ENCODE measurements at places on chromosomes 7 and 10. TPM values are rescaled to one million over a fixed set of nuclear protein-coding genes. Genes with fewer than 3 reads are reported as not detected.

GRCh38 chr7:110283056-110283455, 807.9 kb upstream of the LRRN3 start:
- DNase-seq, result no peak

- DNase-seq, result no peak
These were observed 5.8 kb downstream of the NEBL start for GRCh38 chr10:20891338-20891714.

DNA sequence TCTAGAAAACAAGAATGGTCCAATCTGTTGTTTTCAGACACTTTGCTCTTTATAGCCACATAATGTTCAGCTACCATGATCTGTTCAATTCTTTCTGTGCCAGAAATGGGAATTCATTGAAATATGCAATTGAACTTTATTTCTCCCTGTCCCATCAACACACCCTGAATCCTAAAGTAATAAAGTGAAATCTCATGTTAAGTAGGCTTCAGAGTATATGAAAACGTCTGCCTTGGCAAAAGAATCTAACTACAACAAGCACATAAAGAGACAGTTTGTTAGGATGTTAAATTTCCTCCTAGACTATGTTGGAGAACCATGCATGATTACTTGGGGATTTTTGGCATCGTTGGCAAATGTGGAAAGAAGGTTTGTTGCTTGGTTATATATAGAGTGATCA, 722.7 kb downstream of the XPNPEP1 start:
- DNase-seq, result no peak

- no peak for DNase-seq
These were observed 110.2 kb downstream of the COL13A1 start for GRCh38 chr10:69911613-69912528.

GRCh38 chr10:7464691-7465090, 53.9 kb upstream of the SFMBT2 start:
- DNase-seq, result no peak

GRCh38 chr10:82211346-82211745, 336.4 kb downstream of the NRG3 start:
- no peak for DNase-seq

- DNase-seq, result no peak
These were observed 74.3 kb upstream of the TOMM7 start for GRCh38 chr7:22896917-22897316.

- no peak for DNase-seq
These were observed 61.0 kb downstream of the CREB3L2 start for GRCh38 chr7:137940656-137941518.

GRCh38 chr10:35331894-35332640, 4.2 kb upstream of the CCNY start:
- DNase-seq, result no peak

DNA sequence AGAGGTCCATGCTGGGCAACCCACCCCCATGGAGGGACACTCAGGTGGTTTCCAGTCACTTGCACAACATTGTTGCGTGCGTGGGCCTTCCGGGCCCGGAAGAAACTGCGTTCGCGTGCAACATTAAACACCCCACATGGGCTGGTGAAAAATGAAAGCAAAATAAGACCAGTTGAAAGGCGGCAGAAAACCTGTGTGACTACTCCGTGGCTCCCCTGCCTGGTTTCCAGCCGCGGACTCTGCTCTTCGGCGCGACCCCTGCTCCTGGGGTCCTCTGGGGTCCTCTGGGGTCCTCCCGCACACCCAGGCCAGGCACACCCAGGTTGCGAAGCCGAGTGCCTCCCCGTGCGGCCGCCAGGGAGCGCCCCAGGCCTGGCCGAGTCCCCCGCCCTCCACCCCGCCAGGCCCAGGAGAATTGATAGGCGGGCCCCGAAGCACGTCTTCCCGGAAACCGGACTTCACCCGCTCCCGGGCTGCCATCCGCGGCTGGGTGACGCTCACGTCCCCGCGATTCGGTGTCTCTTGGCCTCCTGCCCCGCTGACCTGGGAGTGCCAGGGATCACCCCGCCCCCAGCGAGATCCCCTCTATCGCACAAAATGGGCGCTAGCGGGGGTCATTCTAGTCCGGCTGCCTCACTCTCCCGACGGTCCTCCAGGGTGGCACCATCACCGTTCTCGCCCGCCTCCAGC, 1.9 kb upstream of the SH2D4B start:
- DNase-seq, result peak; percentile 88

DNA sequence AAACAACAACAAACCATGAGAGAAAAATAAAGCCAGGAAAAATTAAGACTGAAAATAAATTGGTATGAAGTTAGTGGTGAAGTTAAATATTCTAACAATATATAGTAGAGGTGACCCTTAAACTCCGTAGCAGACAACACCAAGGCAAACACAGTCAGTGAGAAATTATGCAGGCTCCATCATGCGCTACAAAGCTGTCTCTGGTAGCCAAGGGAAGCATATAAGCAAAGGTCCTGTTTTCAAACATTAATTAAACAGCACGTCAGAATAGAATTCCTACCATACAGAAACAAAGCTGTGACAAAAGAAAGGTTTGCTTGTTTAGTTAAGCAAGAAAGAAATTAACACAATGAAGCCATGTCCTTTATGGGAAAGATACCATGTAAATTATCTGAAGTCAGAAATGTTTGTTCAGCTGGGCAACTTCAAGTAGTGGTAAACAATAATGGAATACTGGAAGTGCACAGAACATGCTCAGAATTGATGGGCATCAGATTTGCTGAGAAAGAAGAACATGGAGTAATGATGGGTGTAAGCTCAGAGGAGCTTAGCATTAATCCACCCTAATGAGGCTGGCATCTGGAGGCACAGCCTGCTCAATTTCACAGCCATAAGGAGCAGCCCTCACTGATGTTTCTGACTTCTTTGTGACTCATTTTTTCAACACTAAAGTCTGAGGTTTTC, 75.7 kb downstream of the IGF2BP3 start:
- DNase-seq, result no peak

DNA sequence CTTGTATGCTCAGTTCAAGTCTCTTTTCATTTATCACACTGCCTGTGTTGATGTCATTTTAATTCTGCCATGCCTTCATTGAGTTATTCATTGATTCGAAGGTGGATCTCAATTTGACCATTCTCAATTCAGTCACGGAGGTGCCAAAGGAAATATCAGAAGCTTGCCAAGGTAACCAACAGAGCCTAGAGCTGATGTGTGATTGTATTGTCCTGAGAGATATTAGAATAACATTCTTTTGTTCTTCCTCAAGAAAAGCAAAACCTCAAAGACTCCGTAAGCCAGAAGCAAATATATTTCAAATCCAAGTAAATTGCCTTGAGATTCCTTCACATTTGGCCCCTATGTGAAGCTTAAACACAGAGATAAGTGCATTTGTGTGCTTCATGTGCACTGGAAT, 345.3 kb downstream of the CXCL12 start:
- DNase-seq, result no peak

GRCh38 chr10:25076506-25077177, 60.2 kb downstream of the THNSL1 start:
- no peak for DNase-seq

GRCh38 chr10:119378737-119379067, 163.8 kb downstream of the RGS10 start:
- no peak for DNase-seq

DNA sequence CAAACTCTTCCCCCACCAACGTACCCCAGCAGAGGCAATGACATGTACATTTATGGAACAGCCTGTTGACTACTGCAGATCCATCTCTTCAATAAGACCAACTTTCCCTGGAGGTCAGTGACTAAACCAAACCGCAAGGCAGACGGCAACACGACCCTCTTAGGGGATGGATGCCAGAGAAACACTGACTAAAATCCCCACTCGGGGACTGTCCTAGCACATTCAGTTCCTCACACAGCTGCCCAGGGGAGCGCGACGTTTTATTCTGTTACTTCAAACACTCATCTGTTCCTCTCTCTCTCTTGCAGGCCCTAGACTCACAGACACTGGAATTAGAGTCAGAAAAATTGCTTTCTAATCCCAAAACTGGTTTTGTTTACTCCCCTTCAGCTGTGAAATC, 146.5 kb upstream of the PRSS1 start:
- DNase-seq, result no peak

DNA sequence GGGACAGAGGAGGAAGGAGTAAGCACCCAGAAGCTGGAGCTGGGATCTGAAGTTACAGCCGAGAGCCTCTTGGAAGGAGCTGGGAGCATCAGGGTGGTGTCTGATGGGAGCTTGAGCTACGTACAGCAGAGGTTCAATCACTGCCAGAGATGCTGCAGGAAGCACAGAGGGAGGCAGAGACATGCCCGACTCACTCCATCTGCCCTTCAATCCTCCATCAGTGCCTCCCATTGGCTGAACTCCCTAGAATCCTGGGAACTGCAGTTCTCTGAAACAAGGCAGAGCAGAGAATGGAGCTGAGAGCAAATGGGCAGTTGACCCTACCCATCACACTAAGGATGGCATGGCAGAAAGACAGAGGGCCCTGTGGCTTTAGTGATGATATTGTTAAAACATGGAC, 40.0 kb upstream of the CTBP2 start:
- no peak for DNase-seq

- DNase-seq, result no peak
These were observed 748.4 kb upstream of the PHF14 start for GRCh38 chr7:10225275-10225674.

DNA sequence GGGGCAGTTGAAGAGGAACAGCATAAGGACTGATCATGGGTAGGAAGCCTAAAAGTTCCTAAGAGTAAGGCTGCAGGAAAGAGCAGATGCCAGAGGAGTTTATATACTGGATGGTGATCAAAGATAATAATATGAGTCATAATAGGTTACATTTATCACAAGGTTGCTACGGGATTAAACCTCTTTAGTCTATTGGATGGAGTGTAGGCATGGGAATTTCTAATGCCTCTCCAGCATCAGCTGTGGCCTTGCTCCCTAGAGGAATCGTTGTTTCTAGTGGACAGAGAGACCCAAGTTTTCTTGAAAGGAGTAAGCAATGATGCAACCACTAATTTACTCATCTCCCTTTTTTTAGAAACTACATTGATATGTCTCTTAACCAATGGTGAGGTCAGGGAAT, 213.4 kb downstream of the GPR37 start:
- no peak for DNase-seq

DNA sequence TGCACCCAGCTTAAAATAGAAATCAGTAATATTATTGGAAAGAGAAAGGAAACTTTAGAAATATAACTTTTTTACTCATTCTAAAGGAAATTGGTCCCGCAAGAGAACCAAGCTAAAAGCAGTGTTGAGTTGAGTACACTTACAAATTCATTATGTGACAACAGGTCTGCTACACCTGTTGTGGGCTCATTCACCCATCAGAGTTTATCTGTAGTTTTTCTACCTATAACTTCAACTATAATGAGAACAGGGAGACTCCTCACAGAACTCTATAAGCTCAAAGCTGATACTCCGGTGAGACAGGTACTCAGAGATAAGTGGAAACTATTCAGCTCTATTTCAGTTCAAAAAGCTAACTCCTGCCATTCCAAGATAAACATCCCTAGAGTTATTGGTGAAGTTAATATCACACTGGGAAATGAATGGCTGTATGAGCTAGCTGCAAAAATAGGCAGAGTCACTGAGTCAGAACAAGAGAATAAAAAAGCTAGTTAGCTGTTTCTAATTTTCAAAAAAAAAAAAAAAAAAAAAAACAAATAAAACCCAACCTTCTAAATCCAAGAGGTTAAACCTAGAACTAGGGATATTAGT, 121.3 kb downstream of the PPP1R3A start:
- DNase-seq, result no peak

- DNase-seq, result no peak
These were observed 432.0 kb downstream of the PCDH15 start for GRCh38 chr10:54368984-54369383.

DNA sequence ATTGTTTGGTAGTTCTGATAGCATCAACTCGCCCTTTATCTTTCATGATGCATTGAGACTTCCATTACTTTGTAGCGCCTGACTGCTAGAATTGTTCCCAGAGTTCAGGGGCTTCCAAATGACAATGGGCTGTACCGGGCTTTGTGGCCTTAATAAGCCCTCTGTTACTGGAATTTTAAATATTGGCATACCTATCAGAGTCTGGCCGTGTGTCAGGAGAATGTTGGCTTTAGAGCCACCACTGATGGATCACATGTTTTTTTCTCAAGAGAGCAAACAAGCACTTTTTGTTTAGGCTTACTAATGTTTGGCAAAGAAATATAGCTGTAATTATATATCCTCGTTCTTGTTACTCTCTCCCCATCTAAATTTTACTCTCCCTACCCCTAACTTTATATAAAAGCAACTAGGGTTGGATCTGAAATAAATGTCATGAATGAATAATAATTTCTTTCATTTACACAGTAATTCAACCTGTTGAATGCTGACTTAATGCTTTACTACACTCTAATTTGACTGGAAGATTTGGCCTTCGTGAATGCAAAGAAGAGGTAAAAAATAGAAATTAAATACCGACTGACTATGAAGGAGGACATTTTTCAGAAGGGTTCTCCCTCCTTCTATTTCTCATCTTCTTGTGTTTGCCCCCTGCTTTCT, 396.7 kb downstream of the AUTS2 start:
- no peak for DNase-seq

GRCh38 chr7:100475549-100475948, 3.5 kb downstream of the TSC22D4 start:
- no peak for DNase-seq

GRCh38 chr7:129110258-129110981, 34.1 kb upstream of the TSPAN33 start:
- no peak for DNase-seq

DNA sequence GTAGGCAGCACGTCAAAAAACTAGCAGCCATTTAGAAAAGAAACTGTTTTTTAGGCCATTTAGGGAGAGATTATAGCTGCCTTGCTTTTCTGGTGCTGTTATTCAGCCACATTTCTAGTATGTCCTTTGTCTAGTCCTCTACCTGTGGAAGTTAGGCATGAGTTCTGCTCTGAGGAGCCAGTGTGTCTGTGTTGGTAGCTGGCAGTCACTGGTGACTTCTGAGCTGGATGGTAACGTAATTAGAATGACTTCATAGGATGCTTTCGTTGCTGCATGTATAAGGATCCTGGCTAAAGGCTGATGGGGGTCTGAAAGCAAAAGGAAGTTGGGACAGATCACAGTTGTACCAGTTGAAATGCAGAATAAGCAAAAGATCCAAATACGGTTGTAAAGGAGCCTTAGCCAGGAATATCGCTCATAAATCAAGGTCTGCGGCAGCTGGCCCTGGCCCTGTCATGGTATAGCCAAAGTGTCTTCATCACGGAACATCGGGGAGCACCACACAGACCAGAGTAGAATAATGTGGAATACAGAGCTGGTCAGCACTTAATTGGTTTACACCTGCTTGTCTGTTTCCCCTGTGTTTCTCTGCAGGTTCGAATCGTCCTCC, 226.7 kb downstream of the EXOC4 start:
- no peak for DNase-seq

SAMD8 gene
- total RNA-seq, result 26.6 TPM

STK17A gene
- 92.9 TPM for total RNA-seq

CRTAC1 gene
- total RNA-seq, result not detected

AKR1D1 gene
- total RNA-seq, result not detected

CYP2C9 gene
- total RNA-seq, result not detected

BAIAP2L1 gene
- not detected for total RNA-seq

PKD2L1 gene
- not detected for total RNA-seq

TMEM213 gene
- total RNA-seq, result not detected

HMX2 gene
- not detected for total RNA-seq

NRG3 gene
- total RNA-seq, result not detected

PLOD3 gene
- 45.0 TPM for total RNA-seq

DKK1 gene
- total RNA-seq, result not detected

UNC5B gene
- 0.65 TPM for total RNA-seq

ZFAND2A gene
- 122 TPM for total RNA-seq

C10orf105 gene
- total RNA-seq, result 0.14 TPM

C7orf25 gene
- total RNA-seq, result 3.9 TPM

Data from natural killer cell (primary cell).